ENCODE measurements at places on chromosomes 2 and 18.

GRCh38 chr2:96887493-96888012 is 17.7 kb upstream of the SEMA4C start:
- peak; percentile 51 for DNase-seq

GRCh38 chr18:58557008-58557435 is 71.9 kb downstream of the ALPK2 start:
- DNase-seq = no peak

DNA sequence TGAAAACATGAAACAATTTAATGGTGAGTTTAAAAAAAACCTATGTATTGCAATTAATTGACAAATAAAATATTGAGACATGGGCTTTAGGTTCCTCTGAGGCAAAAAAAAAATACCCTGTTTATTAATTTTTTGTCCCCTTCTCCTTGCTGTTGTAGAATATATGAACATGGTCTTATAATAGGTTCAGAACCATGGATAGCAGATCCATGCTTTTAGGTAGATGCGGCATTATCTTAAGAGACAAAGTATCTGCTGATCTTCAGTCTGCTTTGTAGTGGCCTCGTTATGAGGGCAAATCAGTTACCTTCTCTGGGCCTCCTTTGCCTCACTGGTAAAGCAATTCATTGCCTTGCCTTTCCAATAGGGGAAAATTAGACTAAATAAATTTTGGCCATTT is 850.7 kb downstream of the NRXN1 start:
- no peak for DNase-seq

DNA sequence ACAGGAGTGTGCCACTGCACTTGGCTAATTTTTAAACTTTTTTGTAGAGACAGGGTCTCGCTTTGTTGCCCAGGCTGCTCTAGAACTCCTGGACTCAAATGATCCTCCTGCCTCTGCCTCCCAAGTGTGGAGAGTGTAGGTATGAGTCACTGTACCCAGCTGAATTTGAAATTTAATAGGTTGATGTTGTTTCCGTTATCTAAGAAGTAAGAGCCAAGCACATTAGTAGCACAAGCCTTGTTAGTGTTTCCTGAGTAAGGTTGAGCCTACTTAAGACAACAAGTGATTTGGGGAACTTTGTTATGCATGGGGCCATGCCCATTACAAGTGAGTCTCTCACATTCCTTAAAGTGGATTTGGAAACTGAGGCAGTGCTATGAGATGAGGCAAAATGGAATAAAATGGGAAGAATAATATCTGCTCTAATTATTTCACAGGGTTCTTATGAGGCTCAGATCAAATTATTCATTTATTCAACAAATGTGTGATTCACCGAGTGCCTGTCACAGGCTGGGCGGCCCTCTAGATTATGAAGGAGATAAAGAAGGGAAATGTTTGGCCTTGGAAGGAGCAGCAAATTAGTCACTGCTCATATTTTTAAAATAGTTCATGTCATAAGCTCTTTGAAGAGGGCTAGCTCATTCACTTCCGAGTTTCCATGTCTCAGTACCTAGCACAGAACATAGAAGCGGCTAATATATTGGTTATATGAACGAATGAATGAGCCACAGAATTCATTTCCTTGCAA is 217.2 kb downstream of the LDLRAD4 start:
- peak; percentile 72 for DNase-seq

GRCh38 chr2:112777036-112777435 is 7.3 kb downstream of the IL1A start:
- no peak for DNase-seq

GRCh38 chr18:75679331-75679730 is 251.8 kb upstream of the SMIM21 start:
- DNase-seq = no peak

DNA sequence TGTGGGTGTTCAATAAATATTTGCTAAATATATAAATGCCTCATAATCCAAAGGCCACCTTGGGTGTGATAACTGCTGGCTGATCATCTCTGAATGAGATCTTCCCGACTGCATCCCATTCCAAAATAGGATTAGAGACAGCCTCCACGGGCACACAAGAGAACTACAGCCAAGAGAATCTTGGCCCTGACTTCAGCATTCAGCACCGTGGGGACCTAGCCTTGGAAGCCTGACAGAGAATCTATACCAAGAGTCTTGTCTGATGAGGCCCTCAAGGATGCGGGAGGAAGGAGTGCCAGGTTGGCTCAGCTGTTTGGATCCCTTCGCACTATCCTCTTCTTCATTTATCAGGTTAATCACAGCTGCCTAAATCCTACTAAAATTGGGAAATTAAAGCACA is 85.8 kb downstream of the RBM43 start:
- no peak for DNase-seq

DNA sequence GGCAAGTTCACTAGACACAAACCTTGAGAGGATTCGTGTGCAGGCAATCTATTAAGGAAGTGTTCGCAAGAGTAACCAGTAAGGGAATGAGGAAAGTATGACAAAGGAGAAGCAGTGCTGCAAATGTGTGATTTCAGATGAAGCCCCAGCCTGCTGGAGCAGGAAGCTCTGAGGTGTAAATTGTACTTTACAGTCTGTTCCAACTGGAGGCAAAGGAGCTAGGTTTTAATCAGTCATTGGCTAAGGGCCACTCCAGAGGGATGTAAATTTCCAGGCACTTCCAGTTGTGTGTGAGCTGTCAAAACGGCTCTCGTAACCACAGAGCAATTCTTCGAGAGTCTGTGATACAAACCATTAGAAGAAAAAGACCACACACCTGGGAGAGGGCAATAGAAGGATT is 359.5 kb upstream of the FAM98A start:
- no peak for DNase-seq

- DNase-seq = peak; percentile 10
Observed at GRCh38 chr2:152618193-152618564, 99.1 kb downstream of the PRPF40A start.

GRCh38 chr18:54790109-54790508 is 38.2 kb upstream of the RAB27B start:
- no peak for DNase-seq

DNA sequence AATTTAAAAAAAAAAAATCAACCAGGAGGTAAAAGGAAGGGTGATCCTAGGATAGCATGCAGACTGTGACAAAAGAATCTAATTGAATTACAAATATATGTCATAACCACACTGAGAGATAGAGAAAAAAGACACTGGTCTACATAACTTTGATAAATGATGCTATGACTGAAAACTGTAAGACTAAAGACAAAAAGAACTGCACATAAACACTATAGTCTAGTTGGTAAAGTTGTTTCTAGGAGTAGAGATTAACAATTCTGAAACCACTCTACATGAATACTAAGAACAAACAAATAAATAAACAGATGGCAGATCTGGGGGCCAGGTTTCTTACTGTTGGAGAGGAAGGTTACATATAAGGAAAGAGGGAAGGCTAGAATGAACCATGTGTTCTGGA is 14.6 kb upstream of the CHAC2 start:
- no peak for DNase-seq

GRCh38 chr2:179932786-179933185 is 71.4 kb upstream of the ZNF385B start:
- no peak for DNase-seq

GRCh38 chr2:39875182-39875913 is 96.3 kb upstream of the THUMPD2 start:
- peak; percentile 43 for DNase-seq

DNA sequence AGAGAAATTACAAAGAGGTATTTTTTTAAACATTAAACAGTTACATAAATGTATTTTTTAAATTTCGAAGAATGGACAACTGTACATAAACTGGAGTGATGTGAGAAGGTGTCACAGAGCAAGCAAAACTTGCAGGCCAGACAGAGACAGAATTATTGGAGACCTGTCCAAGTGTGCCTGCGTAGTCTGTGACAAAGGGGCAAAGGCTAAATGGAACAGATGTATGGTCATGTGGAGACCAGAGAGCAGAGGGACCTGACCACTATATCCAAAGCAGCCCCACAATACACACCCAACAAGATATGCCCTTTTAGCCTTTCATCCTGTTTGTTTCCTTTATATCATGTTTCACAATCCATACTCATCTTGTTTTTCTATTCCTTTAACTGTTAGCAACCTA is 225.3 kb upstream of the VWC2L start:
- no peak for DNase-seq

GRCh38 chr18:21853775-21854552 is 113.4 kb downstream of the MIB1 start:
- DNase-seq = no peak

GRCh38 chr2:10303694-10304378 is 1.1 kb downstream of the HPCAL1 start:
- no peak for DNase-seq

DNA sequence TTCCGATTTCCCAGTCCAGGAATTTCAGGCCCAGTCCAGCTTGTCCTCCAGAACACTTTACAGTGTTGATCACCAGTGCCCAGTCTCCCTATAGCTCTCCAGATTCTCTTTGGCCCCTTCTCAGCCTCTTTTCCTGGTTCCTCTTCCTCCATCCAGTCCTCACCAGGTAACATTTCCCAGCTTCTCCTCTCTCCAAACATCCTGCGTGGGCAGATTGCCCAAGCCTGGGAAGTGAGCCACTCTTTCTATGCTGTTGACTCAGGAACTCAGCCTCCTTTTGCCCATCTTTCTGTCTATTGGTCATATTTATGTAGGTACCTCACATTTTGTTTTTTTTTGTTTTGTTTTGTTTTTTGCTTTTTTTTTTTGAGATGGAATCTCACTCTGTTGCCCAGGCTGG is 109.4 kb downstream of the LYPD1 start:
- no peak for DNase-seq

DNA sequence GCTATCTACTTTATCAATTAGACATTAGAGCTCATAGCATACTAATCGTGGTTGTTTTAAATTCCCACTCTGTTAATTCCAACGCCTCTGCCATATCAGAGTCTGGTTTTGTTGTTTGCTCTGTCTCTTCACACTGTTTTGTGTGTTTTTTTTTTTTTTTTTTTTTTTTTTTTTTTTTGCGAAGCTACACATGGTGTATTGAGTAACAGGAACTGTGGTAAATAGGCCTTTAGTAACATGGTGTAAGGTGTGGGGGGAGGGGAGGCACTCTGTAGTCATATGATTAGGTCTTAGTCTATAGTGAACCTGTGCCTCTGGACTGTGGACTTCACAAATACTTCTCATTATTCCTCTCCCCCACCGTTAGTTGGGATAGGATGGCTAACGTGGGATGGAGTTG is 370.7 kb upstream of the RAB12 start:
- DNase-seq = no peak

DNA sequence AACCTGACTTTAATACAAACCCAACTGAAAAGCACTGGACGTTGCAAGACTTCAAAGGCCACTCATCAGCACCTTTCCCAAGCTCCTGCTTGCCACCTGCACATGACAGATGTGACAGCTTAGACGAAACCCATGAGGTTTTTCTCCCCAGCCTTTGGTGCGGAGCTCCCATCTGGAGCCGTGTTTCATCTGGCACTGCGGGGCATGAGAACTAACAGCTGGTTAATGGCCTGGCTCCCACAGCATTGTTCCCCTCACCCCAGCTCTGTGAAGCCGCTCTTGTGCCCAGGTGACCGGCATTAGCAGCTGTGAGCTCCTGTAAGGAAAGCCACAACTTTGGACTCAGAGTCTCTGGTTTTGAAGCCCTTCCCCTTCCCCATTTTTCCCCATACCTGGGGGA is 50.9 kb downstream of the GALR1 start:
- no peak for DNase-seq

DNA sequence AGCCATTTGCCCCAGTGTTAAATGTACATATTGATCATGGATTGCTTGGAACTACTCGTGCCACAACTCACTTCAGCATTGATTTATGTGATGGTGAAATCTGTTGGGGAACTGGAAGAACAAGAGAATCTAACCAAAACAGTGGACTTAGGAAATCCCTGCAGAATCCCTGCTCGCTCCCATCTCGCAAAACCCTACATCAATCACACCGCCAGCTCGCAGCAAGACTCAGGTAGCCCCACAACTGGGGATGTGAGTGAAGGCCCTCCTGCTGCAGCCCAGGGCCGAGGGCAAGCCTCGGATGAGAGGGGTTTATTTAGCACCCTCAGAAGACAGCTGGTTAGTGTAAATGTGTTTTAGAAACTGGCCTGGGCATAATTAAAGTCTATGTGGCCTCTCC is 171.6 kb downstream of the ANAPC1 start:
- no peak for DNase-seq

DNA sequence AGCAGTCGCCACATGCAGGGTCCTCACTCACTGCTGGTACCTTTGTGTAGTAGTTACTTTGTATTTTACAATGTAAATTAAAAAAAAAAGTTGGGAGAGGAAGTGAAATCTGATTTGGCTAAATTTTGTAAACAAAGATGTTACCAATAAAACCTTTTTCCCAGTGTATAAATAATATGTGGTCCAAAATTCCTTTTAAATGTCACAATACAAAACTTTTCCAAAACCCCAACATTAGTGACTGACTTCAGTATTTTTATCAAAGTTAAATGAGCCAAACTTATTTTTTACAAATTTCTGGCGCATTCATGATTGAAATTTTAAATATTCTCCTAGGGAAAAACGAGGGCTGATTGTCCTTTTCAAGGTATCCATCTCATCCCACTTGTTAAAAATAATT is 239.9 kb downstream of the AGAP1 start:
- DNase-seq = no peak

DNA sequence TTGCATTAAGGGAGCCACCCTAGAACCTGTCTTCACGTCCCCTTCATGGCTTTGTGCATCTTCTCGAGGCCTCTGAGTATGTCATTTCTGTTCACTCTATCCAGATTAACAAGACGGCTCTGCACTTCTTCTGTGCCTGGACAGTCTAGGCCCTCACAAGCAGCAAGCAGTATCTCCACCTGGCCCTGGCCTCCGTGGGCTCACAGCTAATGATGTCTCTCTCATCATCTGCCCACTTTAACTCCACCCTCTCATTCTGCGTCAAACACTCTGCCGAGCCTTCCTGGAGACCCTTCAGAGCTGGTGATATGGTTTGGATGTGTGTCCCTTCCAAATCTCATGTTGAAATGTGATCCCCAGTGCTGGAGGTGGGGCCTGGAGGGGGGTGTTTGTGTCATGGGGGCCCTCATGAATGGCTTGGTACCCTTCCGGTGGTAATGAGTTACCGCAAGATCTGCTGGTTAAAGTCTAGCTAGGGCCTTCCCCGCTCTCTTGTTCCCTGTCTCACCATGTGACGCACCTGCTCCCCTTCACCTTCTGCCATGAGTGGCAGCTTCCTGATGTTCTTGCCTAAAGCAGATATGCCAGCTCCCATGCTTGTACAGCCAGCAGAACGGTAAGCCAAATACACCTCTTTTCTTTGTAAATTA is 132.5 kb upstream of the ID2 start:
- no peak for DNase-seq

- DNase-seq = peak; percentile 60
Observed at GRCh38 chr2:147416099-147416498, 428.7 kb upstream of the ACVR2A start.

DNA sequence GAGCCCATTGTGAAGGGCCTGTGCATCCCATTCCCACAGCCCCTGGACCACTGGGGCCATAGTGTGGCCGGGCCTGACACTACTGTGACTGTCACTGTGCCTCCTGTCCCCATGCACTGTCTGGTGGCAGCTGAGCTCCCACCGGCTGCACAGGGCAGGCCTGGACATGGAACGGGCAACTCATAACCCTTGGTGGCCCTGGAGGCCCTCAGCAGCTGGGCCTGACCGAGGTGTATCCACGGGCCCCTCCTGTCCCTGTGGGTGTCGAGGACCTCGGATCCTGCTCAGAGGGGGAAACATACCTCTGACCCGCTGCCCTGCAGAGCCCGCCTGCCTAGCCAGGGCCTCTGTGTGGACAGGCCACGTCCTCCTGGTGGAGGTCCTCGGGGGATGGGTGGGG is 7.8 kb upstream of the GAL3ST2 start:
- no peak for DNase-seq

All from retinal pigment epithelial cell (primary cell).